Vagina (tissue), 2 donors: ENCODE measurements at places on chromosomes 13 and 19. TPM values are rescaled to one million over a fixed set of nuclear protein-coding genes. Genes with fewer than 3 reads are reported as not detected.

POU4F1 gene
- not detected for total RNA-seq

DNA sequence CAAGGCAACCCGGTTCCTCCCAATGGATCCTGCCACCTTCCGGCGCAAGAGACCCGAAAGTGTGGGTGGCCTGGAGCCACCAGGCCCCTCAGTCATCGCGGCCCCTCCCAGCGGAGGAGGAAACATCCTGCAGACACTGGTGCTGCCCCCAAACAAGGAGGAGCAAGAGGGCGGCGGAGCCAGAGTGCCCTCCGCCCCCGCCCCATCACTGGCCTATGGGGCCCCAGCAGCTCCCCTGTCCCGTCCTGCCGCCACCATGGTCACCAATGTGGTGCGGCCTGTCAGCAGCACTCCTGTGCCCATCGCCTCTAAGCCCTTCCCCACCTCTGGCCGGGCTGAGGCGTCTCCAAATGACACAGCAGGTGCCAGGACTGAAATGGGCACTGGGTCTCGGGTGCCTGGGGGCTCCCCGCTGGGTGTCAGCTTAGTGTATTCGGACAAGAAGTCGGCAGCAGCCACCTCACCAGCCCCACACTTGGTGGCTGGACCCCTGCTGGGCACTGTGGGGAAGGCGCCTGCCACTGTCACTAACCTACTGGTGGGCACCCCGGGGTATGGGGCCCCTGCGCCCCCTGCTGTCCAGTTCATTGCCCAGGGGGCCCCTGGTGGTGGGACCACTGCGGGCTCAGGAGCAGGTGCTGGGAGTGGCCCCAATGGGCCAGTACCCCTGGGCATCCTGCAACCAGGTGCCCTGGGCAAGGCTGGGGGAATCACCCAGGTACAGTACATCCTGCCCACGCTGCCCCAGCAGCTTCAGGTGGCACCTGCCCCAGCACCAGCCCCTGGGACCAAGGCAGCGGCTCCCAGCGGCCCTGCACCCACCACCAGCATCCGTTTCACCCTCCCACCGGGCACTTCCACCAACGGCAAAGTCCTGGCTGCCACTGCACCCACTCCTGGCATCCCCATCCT, 11.2 kb upstream of the PRR19 start:
- H3K4me3 ChIP-seq = no peak overlapping the region
- H3K27ac ChIP-seq = no peak overlapping the region
- peaks cover 14% of the 10 kb centered on the region for H3K4me1 ChIP-seq
- H3K27me3 ChIP-seq = no peaks in the 10 kb centered on the region

DNA sequence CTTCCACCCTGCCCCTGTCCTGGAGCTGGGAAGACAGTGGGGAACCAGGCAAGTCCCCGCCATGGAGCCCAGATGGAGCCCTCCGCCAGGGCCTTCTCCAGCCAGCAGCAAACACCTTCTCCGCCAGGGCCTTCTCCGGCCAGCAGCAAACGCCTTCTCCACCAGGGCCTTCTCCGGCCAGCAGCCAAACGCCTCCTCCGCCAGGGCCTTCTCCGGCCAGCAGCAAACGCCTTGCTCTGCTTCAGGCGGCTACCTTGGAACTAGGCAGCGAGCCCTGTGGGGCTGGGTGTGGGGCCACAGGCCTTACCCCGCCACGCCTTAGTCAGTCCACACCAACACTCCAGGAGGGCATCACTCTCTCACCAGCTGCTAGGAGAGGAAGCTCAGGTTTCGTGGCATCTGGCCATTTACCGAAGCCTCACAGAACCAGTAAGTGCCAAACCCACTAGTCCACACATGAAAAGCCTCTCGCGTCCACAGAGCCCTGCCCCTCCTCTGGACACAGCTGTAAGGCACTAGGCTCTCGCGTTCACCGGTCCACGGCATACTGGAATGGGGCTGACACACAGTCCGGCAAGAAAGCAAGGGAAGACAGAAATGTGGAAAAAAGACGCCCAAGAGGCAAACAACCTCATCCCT, 41.0 kb downstream of the MLLT1 start:
- peak overlapping the region; percentile 14 for H3K4me3 ChIP-seq
- DNase-seq = no peak
- H3K27me3 ChIP-seq = no peaks in the 10 kb centered on the region
- H3K4me1 ChIP-seq = peaks cover 99% of the 10 kb centered on the region

DNA sequence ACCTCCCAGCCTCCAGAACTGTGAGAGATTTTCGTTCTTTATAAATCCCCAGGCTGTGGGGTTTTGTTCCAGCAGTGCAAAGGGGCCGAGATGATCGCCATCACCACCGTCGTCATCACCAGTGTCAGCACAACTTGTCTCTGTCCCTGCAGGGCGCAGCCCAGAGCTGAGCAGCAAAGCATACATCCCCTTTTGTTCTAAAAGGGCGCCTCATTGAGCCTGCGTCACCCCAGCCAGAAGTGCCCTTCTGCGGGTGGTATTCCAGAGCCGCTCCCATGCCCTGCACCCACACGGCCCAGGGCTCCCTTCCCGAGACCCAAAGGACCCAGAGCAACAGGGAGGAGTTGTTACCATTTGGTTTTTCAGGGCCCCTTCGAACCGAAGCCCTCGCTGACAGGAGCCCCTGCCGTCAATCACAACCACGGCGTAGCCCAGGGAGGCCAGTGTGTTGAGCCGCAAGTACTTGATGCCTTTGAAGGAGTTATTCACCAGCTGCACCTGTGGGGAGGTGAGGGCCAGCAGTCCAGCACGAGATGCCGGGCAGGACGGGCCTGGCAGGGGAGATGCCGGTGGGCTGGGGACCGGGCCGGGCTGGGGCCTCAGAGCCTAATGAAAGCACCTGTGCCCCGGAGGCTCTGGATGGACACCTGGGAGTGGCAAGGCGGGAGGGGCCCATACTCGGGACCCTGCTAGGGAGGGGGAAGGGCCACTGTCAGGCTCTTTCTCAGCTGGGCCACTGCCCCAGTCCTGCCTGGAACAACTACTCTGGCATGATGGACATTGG, 14.4 kb upstream of the MYDGF start:
- no peaks in the 10 kb centered on the region for H3K27me3 ChIP-seq
- no peak for DNase-seq
- H3K36me3 ChIP-seq = no peaks in the 10 kb centered on the region
- no peak overlapping the region for H3K4me3 ChIP-seq

DNA sequence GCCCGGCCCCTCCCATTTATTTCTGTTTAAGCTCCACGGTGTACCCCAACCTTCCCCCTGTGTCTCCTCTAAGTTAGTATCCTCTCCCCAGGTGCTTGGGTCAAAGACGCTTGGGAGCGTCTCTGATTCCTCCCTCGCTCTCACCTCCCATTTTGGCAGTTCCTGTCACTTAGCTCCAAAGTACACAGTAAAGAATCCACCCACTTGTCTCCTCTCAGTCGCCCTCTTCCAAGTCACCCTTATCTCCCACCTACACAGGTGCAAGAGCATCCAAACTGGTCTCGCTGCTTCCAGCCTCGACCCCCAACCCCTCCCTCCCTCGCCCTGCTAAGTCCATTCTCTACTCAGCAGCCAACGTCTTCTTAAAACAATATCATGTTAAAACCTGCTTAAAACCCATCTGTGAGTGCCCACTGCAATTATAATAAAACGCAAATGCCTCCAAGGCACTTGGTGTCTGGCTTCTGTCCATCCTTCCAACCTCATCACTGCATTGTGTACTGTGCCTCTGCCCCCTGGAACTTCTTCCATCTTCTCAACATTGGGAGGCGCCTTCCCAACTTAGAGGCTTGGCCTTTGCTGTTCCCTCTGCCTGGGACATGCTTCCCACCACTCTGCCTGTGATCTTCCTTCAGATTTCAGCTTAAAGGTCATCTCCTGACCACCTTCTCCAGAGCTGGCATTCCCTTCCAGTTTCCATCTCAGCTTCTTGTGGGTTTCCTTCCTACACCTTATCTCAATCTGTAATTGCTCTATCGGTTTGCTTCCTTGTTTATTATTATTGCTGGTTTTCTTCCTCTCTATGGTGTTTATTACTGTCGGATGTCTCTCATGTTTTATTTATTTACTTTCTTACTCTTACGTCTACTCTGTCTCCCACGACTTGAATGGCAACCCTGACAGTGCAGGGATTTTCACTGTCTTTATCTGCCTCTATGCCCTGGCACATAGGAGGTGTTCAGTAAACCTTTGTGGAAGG, 9.5 kb upstream of the KLK14 start:
- peaks cover 8% of the 10 kb centered on the region for H3K4me1 ChIP-seq
- H3K4me3 ChIP-seq = no peak overlapping the region
- H3K27ac ChIP-seq = peak overlapping the region; percentile 27
- no peaks in the 10 kb centered on the region for H3K27me3 ChIP-seq

- DNase-seq = no peak
- H3K27ac ChIP-seq = no peak overlapping the region
- H3K4me3 ChIP-seq = no peak overlapping the region
- no peaks in the 10 kb centered on the region for H3K36me3 ChIP-seq
- no peaks in the 10 kb centered on the region for H3K4me1 ChIP-seq
Measured at GRCh38 chr13:32195713-32196112, 119.5 kb downstream of the ZAR1L start.

DNA sequence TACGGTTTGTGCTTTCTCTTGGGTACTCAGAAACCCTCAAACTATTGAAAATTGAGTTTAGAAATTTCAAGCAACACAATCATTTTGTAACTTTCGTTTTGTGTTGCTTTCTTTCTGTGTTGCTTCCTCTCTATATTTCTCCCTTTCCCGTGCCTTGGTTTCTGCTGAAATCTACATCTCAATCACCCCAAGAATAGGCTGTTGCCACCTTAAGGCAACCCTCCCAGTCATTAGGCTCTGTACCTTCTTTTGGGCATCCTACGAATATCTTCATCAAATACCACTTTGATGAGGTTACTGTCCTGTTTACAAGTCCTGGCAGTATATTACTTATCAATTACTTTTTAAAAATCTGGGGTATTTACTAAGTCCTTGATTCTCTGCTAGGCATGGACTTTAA, 621.6 kb downstream of the GPC6 start:
- H3K4me3 ChIP-seq = no peak overlapping the region
- no peaks in the 10 kb centered on the region for H3K4me1 ChIP-seq
- no peaks in the 10 kb centered on the region for H3K27me3 ChIP-seq
- no peaks in the 10 kb centered on the region for H3K36me3 ChIP-seq
- no peak overlapping the region for H3K27ac ChIP-seq

ITGBL1 gene
- 6.4 TPM for total RNA-seq

DNA sequence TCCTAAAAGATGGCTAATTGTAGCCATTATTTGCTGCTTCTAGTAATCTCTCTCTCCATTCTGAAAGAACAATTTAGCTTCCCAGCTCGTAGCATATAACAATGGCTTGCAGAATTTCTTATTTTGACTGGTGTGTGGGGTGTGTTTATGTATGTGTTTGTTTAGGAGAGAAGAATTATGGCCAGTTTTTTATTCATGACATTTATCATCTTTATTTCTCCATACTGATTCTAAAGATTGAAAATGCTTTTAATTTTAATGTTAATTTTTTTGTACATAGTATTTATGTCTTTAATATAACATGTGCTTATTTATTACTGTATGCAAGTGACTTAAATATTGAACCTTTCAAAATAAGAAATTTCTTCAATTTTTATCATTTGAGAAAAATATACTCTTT, 115.8 kb upstream of the TMTC4 start:
- no peak overlapping the region for H3K27ac ChIP-seq
- no peak overlapping the region for H3K4me3 ChIP-seq
- no peaks in the 10 kb centered on the region for H3K36me3 ChIP-seq
- no peaks in the 10 kb centered on the region for H3K4me1 ChIP-seq

GRCh38 chr13:63636316-63636993, 2220.8 kb upstream of the PCDH20 start:
- H3K36me3 ChIP-seq = no peaks in the 10 kb centered on the region
- no peaks in the 10 kb centered on the region for H3K4me1 ChIP-seq

DNA sequence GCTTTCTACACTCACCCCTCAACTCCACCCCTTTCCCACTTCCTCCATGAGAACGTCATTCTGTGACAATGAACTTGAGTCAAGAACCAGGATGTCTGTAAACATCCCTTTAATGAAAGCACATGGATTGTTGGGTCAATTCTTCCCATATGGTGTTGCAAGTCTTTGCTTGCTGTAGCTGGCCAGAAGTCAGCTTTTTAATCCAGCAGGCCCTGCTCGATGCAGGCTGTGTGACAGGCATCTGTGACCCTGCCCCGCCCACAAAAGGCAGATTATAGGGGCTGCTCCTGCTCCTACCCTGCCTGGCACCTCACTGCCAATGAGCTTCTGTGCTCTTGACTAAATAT, 78.0 kb downstream of the STARD13 start:
- peak overlapping the region; percentile 88 for H3K27ac ChIP-seq
- H3K4me1 ChIP-seq = peaks cover 43% of the 10 kb centered on the region

SBK2 gene
- total RNA-seq = not detected

DNA sequence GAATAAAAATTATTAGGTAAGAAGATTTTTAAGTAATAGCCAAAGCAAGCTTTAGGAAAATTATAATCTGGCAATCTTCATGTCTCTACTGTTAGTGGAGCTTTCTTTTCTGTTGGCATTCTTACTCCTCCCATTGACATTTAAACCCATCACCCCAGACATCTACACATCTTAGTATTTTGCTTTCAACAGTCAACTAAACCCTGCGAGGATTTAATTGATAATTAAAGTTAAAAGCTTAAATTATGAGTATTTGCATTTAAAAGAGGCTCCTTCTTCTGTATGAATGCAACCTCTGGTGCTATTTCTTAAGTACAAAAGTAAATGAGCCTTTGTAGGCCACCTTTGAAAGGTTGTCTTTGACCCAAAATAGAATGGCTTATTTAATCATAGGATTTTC, 148.1 kb downstream of the DACH1 start:
- no peak overlapping the region for H3K27ac ChIP-seq
- DNase-seq = no peak
- H3K4me1 ChIP-seq = no peaks in the 10 kb centered on the region
- H3K4me3 ChIP-seq = no peak overlapping the region
- no peaks in the 10 kb centered on the region for H3K27me3 ChIP-seq

GRCh38 chr19:40193587-40193849, 2.3 kb downstream of the MAP3K10 start:
- H3K27me3 ChIP-seq = no peaks in the 10 kb centered on the region
- DNase-seq = no peak
- H3K36me3 ChIP-seq = peaks cover 3% of the 10 kb centered on the region
- H3K4me3 ChIP-seq = no peak overlapping the region
- H3K27ac ChIP-seq = no peak overlapping the region

GIPC3 gene
- 0.25 TPM for total RNA-seq

- H3K36me3 ChIP-seq = no peaks in the 10 kb centered on the region
- no peak for DNase-seq
- H3K4me1 ChIP-seq = peaks cover 9% of the 10 kb centered on the region
- no peak overlapping the region for H3K27ac ChIP-seq
Measured at GRCh38 chr13:113723410-113724015, 35.5 kb upstream of the TMEM255B start.

DNA sequence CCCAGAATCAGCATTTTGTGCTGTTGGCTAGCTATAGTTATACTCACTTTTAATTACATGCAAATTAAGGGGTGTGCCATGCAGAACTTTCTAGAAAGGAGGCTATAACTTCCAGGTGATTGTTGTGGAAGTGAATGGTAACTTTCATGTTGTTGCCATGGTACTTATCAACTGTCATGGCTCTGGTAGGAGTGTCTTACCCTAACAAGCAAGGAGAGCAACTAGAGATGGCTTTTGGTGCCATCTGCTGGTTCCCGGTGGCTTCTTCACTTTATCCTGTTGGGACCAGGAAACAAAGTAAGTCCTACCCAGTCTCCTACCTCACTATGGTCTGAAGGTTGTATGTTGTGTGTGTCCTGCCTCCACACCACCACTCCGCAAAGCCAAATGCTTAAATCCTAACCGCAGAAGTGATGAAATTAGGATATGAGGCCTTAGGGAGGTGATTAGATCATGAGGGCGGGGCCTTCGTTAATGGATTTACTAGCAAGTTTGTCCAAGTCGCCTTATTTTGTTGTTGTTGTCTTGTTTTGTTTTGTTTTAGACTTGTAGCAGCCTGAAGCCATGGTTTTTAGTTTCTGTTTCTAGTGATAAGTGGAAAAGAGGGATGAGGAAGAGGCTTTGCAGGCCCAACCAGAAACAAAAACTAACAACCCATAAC, 22.6 kb downstream of the FBXL12 start:
- H3K27me3 ChIP-seq = no peaks in the 10 kb centered on the region
- peaks cover 14% of the 10 kb centered on the region for H3K4me1 ChIP-seq
- DNase-seq = no peak
- H3K4me3 ChIP-seq = no peak overlapping the region
- no peaks in the 10 kb centered on the region for H3K36me3 ChIP-seq
